HuH-7 (cell line): ENCODE measurements at places on chromosomes 7 and 10.

DNA sequence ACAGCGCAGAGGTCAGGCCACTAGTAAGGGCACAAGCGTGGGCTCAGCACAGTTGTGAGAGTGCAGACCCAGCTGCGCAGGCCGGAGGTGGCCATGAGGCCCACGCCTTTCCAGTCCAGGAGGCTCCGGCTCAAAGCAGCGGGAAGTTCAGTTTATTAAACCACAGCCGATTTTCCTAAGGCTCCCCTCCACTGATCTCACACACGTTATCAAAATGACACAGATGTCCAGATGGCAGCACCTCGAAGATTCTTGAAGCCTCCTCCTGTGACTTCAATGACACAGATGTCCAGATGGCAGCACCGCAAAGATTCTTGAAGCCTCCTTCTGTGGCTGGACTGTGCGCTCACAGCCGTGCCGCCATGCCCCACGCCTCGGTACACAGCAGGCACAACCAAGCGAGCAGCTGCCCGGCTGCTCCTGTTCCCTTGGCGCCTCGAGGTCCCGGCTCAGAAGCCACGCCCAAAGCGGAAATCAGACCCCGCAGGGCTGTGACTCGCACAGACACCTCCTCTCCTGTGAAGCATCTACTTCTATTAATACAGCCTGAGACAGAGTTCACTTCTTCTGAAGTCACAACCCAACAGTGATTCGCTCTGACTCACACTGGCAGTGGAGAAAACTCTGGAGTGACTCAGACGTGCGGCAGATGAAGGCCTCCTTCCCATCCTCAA, 122.7 kb downstream of the MAD1L1 start:
- DNase-seq, result no peak

GRCh38 chr7:39681887-39682441, 58.6 kb downstream of the RALA start:
- DNase-seq, result no peak

DNA sequence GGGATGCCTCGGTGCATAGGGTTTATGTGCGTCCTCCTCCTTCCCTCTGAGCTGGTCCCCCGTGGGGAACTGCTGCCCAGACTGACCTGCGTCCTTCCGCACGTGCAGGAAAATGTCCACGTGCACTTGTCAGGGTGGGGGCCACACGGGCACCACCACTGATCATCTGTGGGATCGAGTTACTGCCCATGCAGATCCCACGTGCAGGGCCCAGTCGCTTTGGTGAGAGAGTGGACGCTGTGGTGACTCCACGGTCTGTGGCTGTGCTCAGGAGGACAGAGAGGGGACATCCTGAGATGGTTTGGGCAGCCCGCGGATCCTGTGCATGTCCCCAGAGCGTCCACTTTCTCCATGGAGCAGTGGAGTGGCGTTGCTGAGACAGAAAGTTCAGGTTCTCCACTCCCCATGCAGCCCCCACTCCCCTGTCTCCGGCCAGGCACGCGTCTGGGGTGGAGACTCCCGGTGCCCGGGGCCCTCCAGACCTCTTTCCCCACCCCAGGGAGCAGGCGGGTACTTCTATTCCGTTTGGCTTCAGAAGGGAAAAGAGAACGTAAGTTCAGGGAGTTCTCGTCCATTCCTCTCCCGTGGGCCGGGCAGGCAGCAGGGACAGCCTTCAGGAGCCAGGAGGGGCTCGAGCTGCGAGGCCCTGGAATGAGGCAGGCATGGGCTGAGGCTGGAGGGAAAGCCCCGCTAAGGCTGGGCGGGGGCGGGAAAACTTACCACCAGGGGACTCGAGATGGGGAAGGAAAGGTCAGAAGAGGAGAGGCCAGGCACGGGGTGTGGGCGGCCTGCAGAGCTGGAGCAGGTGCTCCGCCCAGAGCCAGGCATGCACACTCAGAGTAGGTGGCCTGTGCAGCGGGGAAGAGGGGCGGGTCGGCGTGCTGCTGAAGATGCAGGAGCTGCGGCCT, 59.9 kb downstream of the EGFR start:
- DNase-seq, result peak; percentile 94

GRCh38 chr10:103740611-103741010, 114.8 kb downstream of the SH3PXD2A start:
- no peak for DNase-seq

DNA sequence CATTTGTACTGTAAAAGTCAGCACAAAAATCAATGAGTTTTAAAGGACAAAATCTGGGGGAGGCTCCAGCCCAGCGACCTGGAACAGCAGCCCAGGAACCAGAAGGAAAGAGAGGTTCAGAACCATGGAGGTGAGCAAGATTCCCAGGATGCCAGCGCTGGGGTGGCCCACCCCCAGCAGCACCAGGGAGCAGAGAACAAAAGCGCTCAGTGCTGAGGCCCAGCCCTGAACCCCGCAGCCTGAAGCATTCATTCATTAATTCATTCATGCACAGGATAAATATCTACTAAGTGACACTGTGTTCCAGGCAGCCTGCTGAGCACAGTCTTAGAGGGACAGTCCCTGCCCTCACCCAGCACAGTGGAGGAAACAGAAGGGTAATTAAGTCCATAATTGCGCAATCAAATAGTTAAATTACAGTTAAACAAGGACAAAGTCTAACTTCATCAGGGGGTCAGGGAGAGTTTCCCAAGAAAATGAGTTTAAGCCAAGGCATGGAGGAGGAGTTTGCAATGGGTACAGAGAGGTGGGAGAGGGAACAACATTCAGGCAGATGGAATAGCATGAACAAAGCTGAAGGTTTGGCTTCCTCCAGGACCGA, 202.3 kb downstream of the GRID1 start:
- peak; percentile 54 for DNase-seq
